Urothelium cell line (cell line): ENCODE measurements at places on chromosomes 16 and 17.

GRCh38 chr17:39174920-39175694, 9.1 kb upstream of the ARL5C start:
- peak; percentile 75 for DNase-seq

- no peak for DNase-seq
These were observed 8.1 kb downstream of the AMZ2 start for GRCh38 chr17:68255731-68256538.

- DNase-seq: peak; percentile 92
These were observed at the start of gene HOXB9 for GRCh38 chr17:48626245-48627117. TSS of gene HOXB9 (minus strand) at chr17:48626358. CDS start at chr17:48626269, 89 bp downstream.

GRCh38 chr17:1298606-1299005, 19.1 kb downstream of the TRARG1 start:
- DNase-seq: no peak

DNA sequence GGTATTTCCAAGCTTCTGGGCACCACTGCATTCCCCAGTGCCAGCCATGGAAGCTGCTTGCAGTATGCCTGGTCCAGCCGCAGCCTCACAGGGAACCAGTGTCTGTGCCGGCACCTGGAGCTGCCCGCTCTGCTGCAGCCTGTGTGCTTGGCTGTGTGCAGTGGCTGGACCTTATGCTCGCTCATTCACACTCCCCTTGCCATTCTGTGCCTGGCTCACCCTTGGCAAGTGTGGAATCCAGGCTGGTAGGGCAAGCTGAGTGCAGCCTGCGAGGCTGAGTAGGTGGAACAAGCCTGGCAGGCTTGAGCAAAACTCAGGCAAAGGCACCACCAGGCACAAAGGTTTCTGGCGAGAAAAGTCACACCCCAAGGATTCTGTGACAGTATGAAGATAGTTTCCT, 144.0 kb downstream of the MYO1D start:
- no peak for DNase-seq

DNA sequence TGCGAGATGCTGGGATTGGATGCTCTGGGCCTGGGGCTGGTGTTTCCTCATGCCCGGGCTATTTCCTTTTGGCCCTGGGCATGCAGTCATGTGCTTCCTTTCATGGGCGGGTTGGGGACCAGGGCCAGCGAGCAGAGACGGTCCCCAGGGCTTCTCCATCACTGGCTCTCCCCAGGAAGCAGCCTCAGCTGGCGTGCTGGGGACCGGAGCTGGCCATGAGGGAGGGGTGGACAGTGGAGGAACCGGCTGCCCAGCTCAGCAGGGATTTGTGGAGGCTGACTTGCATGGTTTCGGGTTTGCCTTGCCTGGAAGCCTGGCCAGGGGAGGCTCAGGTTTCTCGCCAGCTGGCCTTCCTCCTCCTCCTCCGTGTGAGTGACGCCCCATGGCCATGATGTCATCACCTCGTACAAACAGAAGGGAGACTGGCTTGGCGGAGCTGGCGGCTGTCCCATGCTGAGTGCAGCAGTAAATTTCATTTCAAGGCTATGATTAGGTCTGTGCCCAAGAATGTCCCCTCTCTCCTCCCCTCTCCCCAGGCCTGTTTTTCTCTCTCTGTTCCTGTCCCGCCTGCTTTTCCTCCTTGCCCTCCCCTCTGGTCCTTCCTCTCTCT, 8.9 kb upstream of the TIMP2 start:
- DNase-seq: peak; percentile 95

DNA sequence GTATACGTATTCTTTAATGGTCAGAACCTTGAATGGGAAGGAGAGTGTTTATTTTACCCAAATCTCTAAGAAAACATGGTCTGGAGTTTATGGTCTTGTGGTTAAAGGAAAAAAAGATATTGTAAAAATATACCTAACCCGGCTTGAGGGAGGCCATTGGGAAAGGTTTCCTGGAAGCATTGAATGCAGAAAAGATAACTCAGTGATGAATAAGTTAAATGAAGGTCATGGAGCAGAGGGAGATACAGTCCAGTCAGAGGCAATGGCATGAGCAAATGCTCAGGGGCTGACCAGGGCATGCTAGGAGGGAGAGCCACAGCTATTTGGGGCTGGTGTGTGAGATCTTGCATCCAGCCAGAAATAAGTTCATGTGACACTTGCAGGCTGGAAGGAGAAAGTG, 430.4 kb upstream of the CDH5 start:
- DNase-seq: no peak

- no peak for DNase-seq
These were observed 50.1 kb downstream of the TOM1L2 start for GRCh38 chr17:17922070-17922614.

- DNase-seq: peak; percentile 38
These were observed 20.5 kb downstream of the EFTUD2 start for GRCh38 chr17:44878627-44879221.

- DNase-seq: no peak
These were observed 263.8 kb upstream of the ELAC2 start for GRCh38 chr17:13281626-13282025.

- DNase-seq: no peak
These were observed 17.2 kb upstream of the ABR start for GRCh38 chr17:1196946-1197345.

GRCh38 chr17:62121025-62121730, 56.1 kb upstream of the MED13 start:
- DNase-seq: no peak

GRCh38 chr17:83088451-83088850, 9.0 kb downstream of the METRNL start:
- DNase-seq: no peak

GRCh38 chr17:14494161-14494560, 193.3 kb downstream of the HS3ST3B1 start:
- no peak for DNase-seq

GRCh38 chr17:63317166-63317840, 128.8 kb downstream of the CYB561 start:
- no peak for DNase-seq

- no peak for DNase-seq
These were observed 42.7 kb downstream of the NT5M start for GRCh38 chr17:17345686-17346427.

- DNase-seq: no peak
These were observed 21.8 kb downstream of the DRC3 start for GRCh38 chr17:17994271-17995069.

- DNase-seq: no peak
These were observed 9.0 kb downstream of the C16orf54 start for GRCh38 chr16:29736764-29737163.

GRCh38 chr17:49063652-49064051, 66.5 kb downstream of the IGF2BP1 start:
- no peak for DNase-seq

DNA sequence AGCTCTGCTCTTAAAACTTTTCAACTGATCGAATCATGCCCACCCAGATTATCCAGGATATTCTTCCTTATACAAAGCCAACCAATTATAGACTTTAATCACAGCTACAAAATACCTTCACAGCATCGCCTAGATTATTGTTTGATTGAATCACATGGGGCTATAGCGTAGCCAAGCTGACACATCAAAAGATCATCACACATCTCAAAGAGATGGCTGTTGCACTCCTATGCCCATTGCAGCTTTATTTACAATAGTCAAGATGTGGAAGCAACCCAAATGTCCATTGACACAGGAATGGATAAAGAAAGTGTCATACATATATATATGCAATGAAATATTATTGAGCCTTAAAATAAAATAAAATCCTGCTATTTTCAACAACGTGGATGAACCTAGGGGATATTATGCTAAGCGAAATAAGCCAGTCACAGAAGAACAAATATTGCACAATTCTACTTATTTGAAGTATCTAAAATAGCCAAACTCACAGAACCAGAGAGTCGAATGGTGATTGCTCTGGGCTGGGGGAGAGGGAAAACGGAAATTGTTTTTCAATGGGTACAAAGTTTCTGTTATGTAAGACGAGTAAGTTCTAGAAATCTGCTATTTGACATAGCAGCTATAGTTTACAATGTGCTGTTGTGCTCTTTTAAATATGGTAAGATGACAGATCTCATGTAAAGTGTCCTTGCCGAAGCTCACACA, 60.9 kb upstream of the ERCC4 start:
- no peak for DNase-seq

DNA sequence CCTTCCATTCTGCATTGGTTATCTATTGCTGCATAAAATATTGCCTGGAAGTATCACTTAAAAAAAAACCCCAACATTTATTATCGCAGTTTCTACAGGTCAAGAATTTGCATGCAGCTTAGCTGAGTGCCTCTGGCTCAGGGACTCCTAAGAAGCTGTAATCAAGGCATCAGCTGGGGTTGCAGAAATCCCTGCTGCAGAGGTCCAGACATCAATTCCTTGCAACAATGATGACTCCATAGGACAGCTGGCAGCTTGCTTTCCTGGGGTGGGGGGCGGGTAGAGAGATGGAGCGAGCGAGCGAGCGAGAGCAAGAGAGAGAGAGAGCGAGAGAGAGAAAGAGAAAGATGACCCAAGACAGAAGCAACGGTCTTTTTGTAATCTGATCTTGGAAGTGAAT, 308.1 kb downstream of the HAPSTR1 start:
- DNase-seq: no peak

GRCh38 chr16:30470632-30470995, 1.9 kb upstream of the ITGAL start:
- DNase-seq: no peak

GRCh38 chr17:36934144-36934691, 3.1 kb upstream of the LHX1 start:
- no peak for DNase-seq

GRCh38 chr16:81444448-81445121, at the start of gene CMIP:
TSS of gene CMIP (plus strand) at chr16:81444808.
- peak; percentile 98 for DNase-seq

GRCh38 chr16:67942200-67942509, 1.8 kb downstream of the LCAT start:
- peak; percentile 54 for DNase-seq

- DNase-seq: no peak
These were observed 175.8 kb downstream of the NPIPB11 start for GRCh38 chr16:29230671-29231096.

DNA sequence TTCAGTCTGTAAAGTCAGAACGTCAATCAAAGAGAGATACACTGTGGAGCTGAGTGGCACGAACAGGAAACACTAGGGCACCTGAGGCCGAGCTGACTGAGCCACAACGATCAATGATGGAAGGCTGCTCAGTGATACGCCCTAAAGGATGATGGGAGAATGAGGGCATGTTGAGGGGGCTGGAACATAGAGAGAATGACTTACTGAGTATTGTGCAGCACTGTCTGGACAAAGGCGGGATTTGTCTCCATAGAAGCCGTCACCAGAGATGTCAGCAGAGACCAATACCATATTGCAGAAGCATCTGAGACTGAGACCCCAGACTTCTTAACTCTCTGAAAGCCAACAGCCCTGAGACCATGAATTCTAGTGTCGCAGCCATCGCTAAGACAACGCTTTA, 33.4 kb downstream of the ZZEF1 start:
- DNase-seq: no peak

- no peak for DNase-seq
These were observed 25.0 kb downstream of the PPL start for GRCh38 chr16:4911970-4912386.

GRCh38 chr17:7097940-7098339, 16.7 kb downstream of the ASGR2 start:
- DNase-seq: no peak

GRCh38 chr17:45184144-45184543, 22.5 kb downstream of the HEXIM2 start:
- no peak for DNase-seq

- no peak for DNase-seq
These were observed 3.9 kb upstream of the SLC12A3 start for GRCh38 chr16:56861092-56861610.

DNA sequence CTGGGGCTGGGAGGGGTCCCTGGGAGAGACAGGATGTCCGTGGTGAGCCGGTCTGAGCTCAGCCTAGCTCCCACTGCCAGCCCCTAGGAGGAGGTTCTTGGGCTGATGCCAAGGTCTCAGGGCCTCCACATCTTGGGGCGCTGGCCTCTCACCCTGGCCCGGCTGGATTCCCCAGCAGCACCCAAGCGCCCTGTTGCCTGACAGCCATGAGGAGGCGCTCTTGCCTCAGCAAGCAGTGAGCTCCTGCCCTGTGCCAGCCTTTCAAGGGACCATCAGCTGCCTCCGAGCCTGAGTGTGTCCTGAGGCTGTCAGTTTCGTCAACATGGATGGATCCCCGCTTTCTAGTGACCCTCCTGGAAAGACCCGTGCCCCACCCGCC, 234.9 kb upstream of the CIBAR2 start:
- DNase-seq: no peak

- DNase-seq: no peak
These were observed 8.4 kb downstream of the GLOD4 start for GRCh38 chr17:773467-774312.

DNA sequence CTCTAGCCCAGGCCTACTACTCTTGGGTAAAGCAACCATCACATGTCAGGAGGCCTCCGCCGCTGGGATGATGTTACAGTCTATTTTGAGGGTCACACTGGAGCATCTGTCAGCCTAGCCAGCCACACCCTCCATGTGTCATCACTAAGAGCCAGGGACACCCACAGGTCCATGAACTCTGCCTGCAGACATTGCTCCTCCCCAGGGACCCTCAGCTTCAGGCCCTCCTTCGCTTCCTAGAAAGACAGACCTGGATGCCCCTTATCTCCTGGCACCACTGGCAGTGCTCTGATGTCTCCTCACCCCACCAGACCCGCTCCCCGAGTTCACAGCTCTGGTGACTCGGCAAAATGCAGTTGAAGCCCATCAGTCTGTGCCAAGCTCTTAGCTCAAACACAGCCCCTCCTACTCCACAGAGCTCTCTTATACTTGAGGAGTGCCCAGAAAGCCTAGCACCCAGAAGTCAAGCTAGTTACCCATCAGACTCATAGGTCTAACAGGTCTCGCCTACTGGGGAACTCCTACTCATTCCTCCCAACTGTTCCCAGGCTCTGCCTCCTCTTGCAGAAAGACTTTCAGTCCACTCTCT, 5.9 kb downstream of the RANBP10 start:
- no peak for DNase-seq

- no peak for DNase-seq
These were observed 29.5 kb downstream of the UBN1 start for GRCh38 chr16:4876646-4877379.

- no peak for DNase-seq
These were observed 39.2 kb upstream of the TBX2 start for GRCh38 chr17:61360318-61360943.

GRCh38 chr17:47275245-47275984, 21.8 kb downstream of the ITGB3 start:
- peak; percentile 90 for DNase-seq

DNA sequence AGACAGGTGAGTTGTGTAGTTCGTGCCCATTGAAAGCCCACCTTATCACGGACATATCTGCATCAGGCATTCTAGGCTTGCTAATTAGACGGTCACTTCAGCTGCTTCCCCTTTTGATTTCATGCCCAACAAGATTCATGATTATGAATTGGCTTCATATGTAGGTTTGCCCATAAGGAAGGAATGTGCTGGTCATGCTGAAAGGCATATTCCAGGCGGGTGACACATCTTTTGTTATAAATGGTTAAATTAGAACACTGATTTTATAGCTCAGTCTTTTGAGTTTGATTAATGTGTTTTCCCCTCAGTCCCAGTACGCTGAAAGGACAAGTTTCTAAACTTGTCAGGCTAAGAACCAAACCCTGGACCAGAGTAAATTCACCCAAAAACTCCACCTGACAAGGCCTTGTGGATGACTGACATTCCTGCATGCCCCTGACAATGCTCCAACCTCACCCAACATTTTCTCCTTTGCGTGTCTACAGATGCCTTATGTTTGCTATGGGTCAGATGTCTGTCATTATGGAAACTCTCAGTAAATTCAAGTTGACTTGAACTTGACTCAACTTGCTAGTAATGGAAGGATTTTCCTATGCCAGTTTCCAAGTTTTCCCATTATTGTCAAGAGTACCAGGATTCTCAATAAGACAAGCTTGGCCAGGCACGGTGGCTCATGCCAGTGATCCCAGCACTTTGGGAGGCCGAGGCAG, 421.9 kb downstream of the PMP22 start:
- DNase-seq: no peak
